H1 (cell line): ENCODE measurements at places on chromosomes 4 and X. TPM values are rescaled to one million over a fixed set of nuclear protein-coding genes. Genes with fewer than 3 reads are reported as not detected.

Gene INPP4B
- 0.34 and 0.54 TPM in 2 replicates for total RNA-seq

Gene RNF4
- 75.0 and 78.9 TPM in 2 replicates for total RNA-seq

DNA sequence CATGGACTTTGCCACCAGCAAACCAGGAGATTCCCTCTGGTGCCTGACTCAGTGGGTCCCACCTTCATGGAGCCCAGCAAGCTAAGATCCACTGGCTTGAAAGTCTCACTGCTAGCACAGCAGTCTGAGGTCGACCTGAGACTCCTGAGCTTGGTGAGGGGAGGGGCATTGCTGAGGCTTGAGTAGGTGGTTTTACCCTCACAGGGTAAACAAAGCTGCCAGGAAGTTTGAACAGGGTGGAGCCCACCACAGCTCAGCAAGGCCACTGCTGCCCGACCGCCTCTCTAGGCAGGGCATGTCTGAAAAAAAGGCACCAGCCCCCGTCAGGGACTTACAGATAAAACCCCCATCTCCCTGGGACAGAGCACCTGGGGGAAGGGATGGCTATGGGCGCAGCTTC, 28.1 kb downstream of the FAM9A start:
- no peak for DNase-seq

Gene PPEF1
- 0.30 and 0.34 TPM in 2 replicates for total RNA-seq

DNA sequence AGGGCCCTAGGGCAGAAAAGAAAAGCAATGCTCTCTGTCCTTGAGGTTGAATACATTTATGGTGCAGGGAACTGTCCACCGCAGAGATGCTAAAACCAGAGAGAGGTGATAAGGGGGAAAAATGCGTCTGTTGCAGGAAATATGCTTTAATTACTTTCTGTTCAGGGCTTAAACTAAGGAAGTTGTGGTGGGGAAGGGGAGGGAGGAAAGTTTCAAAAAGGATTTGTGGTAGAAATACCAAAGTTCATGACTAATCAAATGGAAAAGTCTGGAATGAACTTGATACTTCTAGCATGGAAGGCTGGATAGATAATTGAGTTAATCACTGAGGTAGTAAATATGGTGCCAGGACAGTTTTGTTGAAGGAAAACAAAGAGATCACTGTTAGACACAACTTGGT, 99.0 kb downstream of the ASB9 start:
- DNase-seq: no peak

- no peak for DNase-seq
These were observed 61.7 kb downstream of the TMA16 start for GRCh38 chr4:163556177-163556576.

Gene PABPC1L2B
- total RNA-seq: 0.59 and 1.7 TPM in 2 replicates

DNA sequence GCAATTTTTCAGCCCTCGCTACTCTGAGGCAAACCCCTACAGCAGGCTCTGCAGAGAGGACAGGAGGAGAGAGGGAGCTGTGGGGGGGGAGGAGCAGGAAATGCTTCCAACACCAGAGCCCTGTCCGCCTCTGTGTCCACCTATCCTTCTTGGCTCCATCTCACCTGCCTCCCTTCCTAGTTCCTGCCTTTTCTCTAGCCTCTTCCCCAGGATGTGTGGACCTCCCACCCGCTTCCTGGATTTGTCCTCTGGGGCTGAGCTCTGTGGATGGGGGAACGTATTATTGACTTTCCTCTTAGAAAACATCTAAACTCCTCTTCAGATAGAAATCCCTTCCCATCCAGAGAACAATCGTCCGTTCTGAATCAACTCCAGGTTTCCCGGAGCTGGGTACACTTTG, 14.4 kb downstream of the ASMT start:
- DNase-seq: no peak

DNA sequence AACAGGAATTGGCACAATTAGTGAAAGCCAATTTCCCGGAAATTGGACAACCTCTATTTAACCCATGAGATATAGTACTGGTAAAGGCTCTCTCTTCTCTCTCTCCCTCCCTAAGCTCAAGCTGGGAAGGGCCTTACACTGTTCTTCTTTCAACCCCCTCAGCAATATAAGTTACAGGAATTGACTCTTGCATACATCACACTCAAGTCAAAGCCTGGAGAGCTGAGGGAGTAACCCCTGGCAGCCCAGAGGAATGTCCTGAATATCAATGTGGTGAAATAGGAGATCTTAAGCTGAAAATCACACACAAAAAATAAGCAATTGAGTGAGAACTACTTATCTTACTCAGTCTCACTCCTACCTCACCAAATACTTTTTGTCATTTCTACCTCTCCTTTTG, 186.9 kb upstream of the SPOCK3 start:
- DNase-seq: no peak

Gene P2RY10
- not detected in 2 replicates for total RNA-seq

GRCh38 chr4:134935320-134935719, 733.7 kb upstream of the PABPC4L start:
- DNase-seq: peak; percentile 59

Gene SCML1
- total RNA-seq: 2.0 and 2.5 TPM in 2 replicates

Gene GAB1
- total RNA-seq: 19.1 and 21.3 TPM in 2 replicates

- no peak for DNase-seq
These were observed 116.2 kb upstream of the STX18 start for GRCh38 chr4:4658052-4658451.

Gene H2AZ1
- 881 and 898 TPM in 2 replicates for total RNA-seq

DNA sequence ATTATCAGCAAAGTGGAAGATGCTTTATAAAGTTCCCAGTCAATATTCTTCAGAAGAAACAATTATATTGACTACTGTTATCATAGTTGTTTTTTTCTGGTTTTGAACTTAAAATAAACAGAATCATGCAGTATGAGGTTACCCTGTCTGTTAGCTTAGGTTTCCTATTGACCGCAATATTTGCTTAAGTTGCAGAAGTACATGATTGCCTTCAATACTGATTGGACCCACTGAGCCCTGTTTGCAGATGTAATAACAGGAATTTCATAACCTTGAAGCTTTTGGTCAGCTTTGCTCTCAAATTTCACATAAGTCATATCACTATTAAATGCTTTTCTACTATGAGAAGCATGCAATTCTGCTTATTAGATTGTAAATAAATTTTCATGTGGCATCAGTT, 229.1 kb upstream of the FSTL5 start:
- no peak for DNase-seq

DNA sequence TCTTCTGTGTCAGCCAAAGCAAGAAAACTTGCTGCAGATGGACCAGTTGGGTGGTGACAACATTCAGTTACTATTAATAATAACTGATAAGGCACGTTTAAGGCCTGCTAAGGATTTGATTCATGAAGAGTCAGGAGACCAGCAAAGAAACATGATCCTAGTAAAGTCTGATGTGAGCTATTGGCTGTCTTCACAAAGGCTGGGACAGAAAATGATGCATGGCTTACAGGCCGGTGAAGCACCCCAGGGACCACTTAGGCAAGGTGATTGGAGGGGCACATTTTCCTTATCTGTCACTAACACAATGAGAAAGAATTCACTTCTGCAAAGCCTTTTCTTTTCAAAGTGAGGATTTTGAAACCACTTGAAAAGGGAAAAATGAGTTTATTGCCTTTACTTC, 65.4 kb upstream of the TRPC3 start:
- no peak for DNase-seq

Gene SHROOM2
- total RNA-seq: 14.1 and 14.2 TPM in 2 replicates

Gene GPR143
- 18.5 and 19.3 TPM in 2 replicates for total RNA-seq

DNA sequence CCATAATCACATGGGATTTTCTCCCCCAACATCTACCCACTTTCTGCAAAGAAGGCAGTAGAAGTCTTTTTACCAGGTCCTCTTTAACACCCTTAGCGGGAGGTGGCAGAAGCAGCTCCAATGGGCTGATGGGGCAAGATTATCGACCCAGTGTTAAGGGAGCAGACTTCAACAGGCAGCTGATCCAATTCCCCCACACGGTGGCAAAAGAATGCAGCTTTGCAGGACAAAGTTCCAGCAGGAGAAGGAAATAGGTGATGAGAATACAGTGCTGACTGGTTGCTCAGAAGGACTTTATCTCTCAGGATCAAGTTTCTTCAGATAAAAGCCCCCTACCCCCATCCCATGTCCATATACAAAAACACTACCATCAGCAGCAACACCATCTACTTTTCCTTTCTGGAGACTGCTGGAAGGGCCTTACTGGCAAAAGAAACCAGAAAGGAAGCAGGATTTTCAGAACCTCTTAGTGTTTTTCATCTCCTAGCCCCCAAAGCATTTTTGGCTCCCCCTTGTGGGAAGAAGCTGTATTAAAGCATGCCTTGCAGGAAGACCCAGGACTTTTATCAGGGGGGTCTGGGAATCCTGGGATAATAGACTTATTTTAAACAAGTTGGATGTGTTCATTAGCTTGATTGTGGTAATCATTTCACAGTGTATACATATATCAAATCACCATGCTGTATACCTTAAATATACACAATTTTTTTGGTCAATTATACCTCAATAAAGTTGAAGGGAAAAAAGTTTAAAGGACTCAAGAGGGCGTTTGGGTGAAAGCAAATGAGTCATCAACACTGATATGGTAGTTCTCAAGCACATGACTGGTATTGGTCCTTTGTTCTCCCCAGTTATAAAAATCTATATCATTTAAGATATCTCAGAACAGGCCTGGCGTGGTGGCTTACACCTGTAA, 146.4 kb downstream of the GPC3 start:
- DNase-seq: peak; percentile 66

GRCh38 chrX:27086237-27086636, 376.9 kb downstream of the PPP4R3C start:
- no peak for DNase-seq

DNA sequence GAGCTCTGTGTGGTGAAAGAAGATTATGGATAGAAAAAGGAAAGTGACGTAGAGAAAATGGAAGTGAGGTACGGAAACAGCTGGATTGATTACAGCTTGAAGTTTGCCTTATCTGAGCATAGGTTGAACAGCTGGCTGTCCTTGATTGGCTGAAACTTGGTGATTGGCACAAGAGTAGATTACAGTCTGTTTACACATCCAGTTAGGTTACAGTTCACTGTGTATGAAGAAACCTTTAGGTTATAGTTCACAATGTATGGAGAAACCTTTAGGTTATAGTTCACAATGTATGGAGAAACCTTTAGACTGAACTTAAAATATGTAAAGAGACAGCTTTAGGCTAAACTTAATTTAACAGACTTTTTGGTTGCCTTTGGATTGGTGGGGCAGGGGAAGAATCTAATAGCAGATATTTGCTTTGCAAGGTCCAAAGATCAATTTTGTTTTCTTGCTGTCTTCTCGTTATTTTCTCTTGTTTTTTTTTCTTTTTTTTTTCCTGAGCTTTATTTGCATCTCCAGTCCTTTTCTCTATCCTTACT, 15.6 kb upstream of the ART3 start:
- no peak for DNase-seq

Gene CXCL1
- total RNA-seq: 0.69 and 0.80 TPM in 2 replicates

- no peak for DNase-seq
These were observed 12.7 kb downstream of the ADGRA3 start for GRCh38 chr4:22502895-22503814.

DNA sequence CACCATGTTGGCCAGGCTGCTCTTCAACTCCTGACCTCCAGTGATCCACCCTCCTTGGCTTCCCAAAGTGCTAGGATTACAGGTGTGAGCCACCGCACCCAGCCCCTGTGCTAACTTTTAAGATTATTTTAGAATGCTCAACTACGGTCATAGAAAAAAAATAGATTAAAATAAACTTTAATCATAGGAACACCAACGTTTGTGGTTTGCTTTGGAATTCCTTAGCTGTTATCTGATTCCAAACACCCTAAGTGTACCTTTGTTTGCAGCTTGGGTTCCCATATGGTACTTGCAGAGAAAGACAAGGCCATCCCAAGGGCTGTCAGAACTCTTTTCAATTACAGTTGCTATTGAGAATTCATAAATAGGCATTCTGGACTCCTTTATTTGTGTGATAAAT, 90.1 kb upstream of the EFHC2 start:
- no peak for DNase-seq

Gene PHOX2B
- total RNA-seq: not detected in 2 replicates

Gene JCHAIN
- not detected in 2 replicates for total RNA-seq

Gene UGT2A1
- 0.19 TPM in 1 of 2 replicates, not detected in the other for total RNA-seq

DNA sequence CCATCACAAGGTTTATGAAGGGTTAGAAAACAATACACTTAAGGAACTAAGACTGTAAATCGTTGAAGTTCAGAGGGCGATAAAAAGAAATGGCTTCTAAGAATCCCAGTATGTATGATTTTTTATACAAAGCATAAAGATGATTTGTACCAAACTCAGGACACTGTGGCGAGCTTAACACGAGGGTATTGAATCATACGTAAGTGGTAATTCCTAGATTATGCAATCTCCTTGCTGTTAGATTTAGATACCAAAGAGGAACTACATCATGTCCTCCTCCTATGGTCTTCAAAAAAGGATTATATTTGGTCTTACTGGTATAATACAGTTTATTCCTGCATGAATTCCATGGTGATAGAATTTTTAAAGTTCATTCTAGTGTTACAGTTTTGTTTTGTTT, 23.9 kb downstream of the NFKB1 start:
- no peak for DNase-seq

- DNase-seq: no peak
These were observed 35.9 kb upstream of the STK26 start for GRCh38 chrX:131987252-131987651.

DNA sequence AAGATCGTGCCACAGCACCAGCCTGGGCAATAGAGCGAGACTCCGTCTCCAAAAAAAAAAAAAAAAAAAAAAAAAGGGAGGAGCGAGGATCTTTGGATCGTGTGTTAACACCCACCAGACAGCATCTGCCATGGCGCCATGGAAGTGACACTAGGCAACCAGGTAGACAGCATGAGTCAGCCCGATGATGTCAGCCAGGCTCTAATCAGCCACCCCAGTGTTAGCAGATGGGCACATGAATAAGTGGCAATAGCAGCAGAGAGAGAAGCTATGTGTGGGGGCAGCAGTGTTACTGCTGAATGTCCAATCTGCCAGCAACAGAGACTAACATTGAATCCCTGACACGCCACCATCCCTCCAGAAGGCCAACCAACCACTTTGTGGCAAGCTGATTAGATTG, 6.6 kb downstream of the SYN1 start:
- no peak for DNase-seq

DNA sequence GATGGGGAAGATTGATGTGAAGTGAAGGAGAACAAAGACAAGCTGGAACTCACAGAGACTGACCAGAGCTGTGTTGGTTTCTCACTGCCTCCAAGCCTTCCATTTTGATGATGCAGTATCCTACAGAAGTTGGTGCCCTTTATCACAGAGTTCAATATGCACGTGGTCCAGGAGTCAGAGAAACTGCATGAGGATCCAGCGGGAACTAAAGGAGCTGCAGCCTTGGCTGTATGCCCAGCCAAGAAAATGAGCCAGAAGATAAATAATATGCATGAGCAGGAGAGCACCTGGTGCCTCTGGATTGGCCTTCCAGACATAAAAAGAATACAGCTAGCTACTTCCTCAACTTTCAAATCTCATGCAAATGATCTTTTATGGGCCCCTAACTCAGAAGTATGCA, 44.3 kb upstream of the DCLK2 start:
- DNase-seq: no peak
